ENCODE measurements at places on chromosomes 2 and 18. TPM values are rescaled to one million over a fixed set of nuclear protein-coding genes. Genes with fewer than 3 reads are reported as not detected.

Gene CD8B2
- total RNA-seq, result 0.11 TPM

Gene GCKR
- total RNA-seq, result not detected

Gene LDLRAD4
- 83.4 TPM for total RNA-seq

Gene ASPRV1
- 4.3 TPM for total RNA-seq

Gene FBLN7
- total RNA-seq, result 17.3 TPM

Gene SP5
- 0.77 TPM for total RNA-seq

Gene GCG
- 0.99 TPM for total RNA-seq

Gene NAT8
- not detected for total RNA-seq

Gene GTF2A1L
- 17.0 TPM for total RNA-seq

Gene IL36RN
- 0.22 TPM for total RNA-seq

Gene DUSP2
- total RNA-seq, result 8.1 TPM

Gene GPR17
- 0.49 TPM for total RNA-seq

Gene DYNAP
- not detected for total RNA-seq

Gene GPR45
- not detected for total RNA-seq

Gene GLI2
- 7.8 TPM for total RNA-seq

Gene MFF
- 115 TPM for total RNA-seq

Gene ENOSF1
- total RNA-seq, result 95.6 TPM

Gene NOSTRIN
- total RNA-seq, result 8.8 TPM

Gene INPP5D
- total RNA-seq, result 8.0 TPM

Gene B3GNT7
- 3.4 TPM for total RNA-seq

Gene SFXN5
- 13.2 TPM for total RNA-seq

Gene ITPRIPL1
- total RNA-seq, result 5.7 TPM

Gene RBBP8
- 24.2 TPM for total RNA-seq

Gene AQP12A
- total RNA-seq, result not detected

Gene SAG
- total RNA-seq, result 16.7 TPM

Gene POTEF
- not detected for total RNA-seq

Gene PFN4
- 4.1 TPM for total RNA-seq

Gene EFHD1
- 5.9 TPM for total RNA-seq

Gene SDC1
- total RNA-seq, result 33.8 TPM

Gene NDC80
- 10.5 TPM for total RNA-seq

Gene SPIRE1
- total RNA-seq, result 43.8 TPM

Gene IAH1
- 38.2 TPM for total RNA-seq

Gene G6PC2
- 4.2 TPM for total RNA-seq

Gene PSMA8
- total RNA-seq, result not detected

Gene NLRC4
- total RNA-seq, result 0.11 TPM
